ENCODE measurements at places on chromosomes 3 and 15. TPM values are rescaled to one million over a fixed set of nuclear protein-coding genes. Genes with fewer than 3 reads are reported as not detected.

DNA sequence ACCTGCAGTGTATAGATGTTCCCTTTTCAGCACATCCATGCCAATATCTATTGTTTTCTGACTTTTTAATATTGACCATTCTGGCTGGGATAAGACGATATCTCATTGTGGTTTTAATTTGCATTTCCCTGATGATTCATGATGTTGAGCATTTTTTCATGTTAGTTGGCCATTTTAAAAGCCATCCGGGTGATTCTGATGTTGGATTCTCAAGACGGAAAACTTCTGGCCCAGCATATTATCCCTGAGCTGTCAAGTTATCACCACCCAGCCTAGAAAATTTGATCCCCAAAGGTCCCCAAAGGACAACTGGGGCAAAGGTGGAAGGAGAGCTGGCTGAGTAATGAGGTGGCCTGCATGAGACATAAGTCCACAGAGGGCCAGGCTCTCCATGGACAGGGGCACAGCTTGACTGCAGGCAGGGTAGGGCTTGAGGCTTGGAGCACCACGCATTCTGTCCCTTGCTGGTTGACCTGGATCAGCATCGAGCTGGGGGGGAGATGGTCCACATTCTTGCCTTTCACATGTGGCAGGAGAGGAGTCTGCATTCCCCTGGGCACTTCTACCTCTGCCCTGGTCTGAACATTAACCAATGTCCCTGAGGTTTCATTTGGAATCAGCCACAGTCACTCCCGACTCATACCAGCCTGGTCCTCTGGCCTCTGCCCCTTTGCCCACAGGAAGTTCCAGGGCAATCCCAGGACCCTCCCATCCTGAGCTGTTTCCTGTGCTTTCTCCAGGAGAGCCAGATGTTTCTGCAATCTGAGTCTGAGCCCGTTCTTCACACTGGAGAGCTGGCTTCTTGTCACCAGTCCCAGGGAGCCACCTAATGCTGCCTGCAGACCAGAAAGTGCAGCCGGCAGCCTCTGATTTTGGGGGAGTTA lies 69.2 kb downstream of the ISG20 start:
- no peaks in the 10 kb centered on the region for H3K36me3 ChIP-seq
- H3K4me1 ChIP-seq: no peaks in the 10 kb centered on the region
- no peak overlapping the region for H3K4me3 ChIP-seq
- no peaks in the 10 kb centered on the region for H3K27me3 ChIP-seq
- no peak for DNase-seq
- H3K27ac ChIP-seq: no peak overlapping the region

- H3K27me3 ChIP-seq: no peaks in the 10 kb centered on the region
- peak overlapping the region; percentile 82 for H3K4me3 ChIP-seq
- no peak for DNase-seq
- H3K4me1 ChIP-seq: peaks cover 9% of the 10 kb centered on the region
Measured at GRCh38 chr15:78076231-78077052, 1.1 kb downstream of the TBC1D2B start.

GRCh38 chr15:90364251-90364650 lies 12.2 kb downstream of the ZNF774 start:
- DNase-seq: no peak
- H3K4me1 ChIP-seq: peaks cover 22% of the 10 kb centered on the region
- H3K4me3 ChIP-seq: no peak overlapping the region
- peak overlapping the region; percentile 33 for H3K27ac ChIP-seq
- H3K36me3 ChIP-seq: no peaks in the 10 kb centered on the region

DNA sequence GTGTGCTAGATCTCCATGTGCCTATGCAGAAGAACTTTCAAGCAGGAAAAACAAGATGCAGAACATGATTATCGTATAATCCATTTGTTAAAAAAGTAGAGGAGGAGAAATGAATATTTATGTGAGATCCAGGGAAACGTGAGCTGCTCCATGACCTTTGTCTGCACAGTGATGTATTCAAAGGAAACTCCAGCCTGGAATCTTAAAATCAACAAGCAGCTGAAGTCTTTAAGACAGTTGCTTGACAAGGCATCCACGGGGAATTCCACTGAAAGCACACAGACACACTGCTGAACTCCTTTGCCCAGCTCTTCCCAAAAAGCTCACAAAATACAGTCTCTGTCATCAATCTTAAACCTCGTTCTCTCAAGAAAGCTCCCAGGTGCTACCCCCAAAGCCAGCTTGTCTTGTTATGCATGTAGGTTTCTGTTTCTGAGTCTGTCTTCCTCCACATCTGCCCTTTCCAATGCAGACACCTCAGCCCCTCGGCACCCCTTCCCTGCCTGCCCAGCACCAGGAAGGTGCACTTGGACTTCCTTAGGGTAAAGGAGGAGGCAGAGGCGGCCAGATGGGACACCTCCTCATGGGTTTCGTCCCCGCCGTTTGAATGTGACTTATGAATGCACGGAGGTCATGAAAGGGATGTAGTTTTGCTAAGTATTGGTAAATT lies 28.7 kb downstream of the LRRK1 start:
- H3K36me3 ChIP-seq: no peaks in the 10 kb centered on the region
- DNase-seq: no peak
- H3K4me3 ChIP-seq: no peak overlapping the region
- no peaks in the 10 kb centered on the region for H3K27me3 ChIP-seq
- H3K4me1 ChIP-seq: peaks cover 6% of the 10 kb centered on the region

GRCh38 chr15:45168751-45169551 lies 18.8 kb downstream of the SHF start:
- H3K36me3 ChIP-seq: no peaks in the 10 kb centered on the region
- H3K27me3 ChIP-seq: no peaks in the 10 kb centered on the region
- H3K4me3 ChIP-seq: no peak overlapping the region
- H3K4me1 ChIP-seq: peaks cover 15% of the 10 kb centered on the region
- H3K27ac ChIP-seq: no peak overlapping the region

DNA sequence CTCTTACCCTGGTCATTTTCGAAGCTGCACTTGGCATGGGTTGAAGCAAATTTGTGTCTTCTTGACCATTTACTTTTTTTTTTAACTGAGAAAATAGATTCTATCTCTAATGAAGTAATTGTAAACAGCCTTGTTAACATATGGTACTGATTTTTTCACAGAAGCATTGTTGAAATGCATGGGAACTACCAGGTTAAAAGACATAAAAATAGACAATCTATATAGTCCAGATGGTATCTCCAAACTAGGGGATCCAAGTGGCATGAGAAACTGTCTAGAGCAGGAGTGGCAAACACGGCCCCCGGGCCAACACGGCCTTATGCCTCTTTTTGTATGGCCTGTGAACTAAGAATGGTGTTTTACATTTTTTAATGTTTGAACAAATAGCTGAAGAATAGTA lies 41.9 kb downstream of the CACNA1D start:
- no peaks in the 10 kb centered on the region for H3K4me1 ChIP-seq
- H3K27ac ChIP-seq: no peak overlapping the region
- no peak overlapping the region for H3K4me3 ChIP-seq

GRCh38 chr3:191702121-191702520 lies 241.2 kb downstream of the PYDC2 start:
- no peak overlapping the region for H3K4me3 ChIP-seq
- H3K27me3 ChIP-seq: no peaks in the 10 kb centered on the region
- no peaks in the 10 kb centered on the region for H3K36me3 ChIP-seq
- DNase-seq: no peak

- no peak for DNase-seq
- no peaks in the 10 kb centered on the region for H3K27me3 ChIP-seq
- H3K4me3 ChIP-seq: no peak overlapping the region
- no peaks in the 10 kb centered on the region for H3K4me1 ChIP-seq
- H3K36me3 ChIP-seq: no peaks in the 10 kb centered on the region
Measured at GRCh38 chr3:69997631-69998307, 1.8 kb upstream of the SAMMSON start.

DNA sequence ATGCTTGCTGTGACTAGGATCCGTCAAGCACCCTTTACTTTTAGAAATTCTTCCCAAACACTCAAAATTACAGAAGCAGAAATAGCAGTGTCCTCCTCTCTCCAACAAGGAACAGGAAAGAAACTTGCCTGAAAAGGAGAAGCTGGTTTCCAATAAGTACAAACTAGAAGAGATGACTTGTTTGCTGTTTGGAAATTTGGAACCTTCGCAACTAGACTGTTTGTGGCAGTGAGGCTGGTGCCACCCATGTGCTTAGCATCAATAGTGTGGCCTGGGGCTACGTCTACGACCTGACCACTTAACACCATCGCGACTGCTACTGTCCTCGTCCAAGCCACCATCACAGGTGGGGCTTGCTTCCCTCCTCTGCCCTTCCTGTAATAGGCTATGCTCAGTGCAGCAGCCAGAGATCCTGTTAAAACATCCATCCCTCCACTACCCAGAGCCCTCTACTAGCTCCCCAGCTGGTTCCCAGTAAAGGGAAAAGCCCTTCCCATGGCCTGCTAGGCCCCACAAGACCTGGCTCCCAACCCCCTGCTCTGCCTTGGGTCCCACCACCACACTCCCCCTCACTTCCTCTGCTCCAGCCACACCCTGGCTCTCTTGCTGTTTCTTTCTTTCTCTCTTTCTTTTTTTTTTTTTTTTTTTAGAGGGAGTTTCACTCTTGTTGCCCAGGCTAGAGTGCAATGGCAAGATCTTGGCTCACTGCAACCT lies 52.6 kb upstream of the CCR2 start:
- no peaks in the 10 kb centered on the region for H3K4me1 ChIP-seq
- no peaks in the 10 kb centered on the region for H3K27me3 ChIP-seq
- H3K4me3 ChIP-seq: no peak overlapping the region
- DNase-seq: no peak
- H3K27ac ChIP-seq: no peak overlapping the region

GRCh38 chr3:46586738-46587246 lies 20.7 kb upstream of the LRRC2 start:
- no peaks in the 10 kb centered on the region for H3K27me3 ChIP-seq
- no peaks in the 10 kb centered on the region for H3K36me3 ChIP-seq
- no peak overlapping the region for H3K4me3 ChIP-seq
- peaks cover 32% of the 10 kb centered on the region for H3K4me1 ChIP-seq
- DNase-seq: no peak
- H3K27ac ChIP-seq: peak overlapping the region; percentile 93

DNA sequence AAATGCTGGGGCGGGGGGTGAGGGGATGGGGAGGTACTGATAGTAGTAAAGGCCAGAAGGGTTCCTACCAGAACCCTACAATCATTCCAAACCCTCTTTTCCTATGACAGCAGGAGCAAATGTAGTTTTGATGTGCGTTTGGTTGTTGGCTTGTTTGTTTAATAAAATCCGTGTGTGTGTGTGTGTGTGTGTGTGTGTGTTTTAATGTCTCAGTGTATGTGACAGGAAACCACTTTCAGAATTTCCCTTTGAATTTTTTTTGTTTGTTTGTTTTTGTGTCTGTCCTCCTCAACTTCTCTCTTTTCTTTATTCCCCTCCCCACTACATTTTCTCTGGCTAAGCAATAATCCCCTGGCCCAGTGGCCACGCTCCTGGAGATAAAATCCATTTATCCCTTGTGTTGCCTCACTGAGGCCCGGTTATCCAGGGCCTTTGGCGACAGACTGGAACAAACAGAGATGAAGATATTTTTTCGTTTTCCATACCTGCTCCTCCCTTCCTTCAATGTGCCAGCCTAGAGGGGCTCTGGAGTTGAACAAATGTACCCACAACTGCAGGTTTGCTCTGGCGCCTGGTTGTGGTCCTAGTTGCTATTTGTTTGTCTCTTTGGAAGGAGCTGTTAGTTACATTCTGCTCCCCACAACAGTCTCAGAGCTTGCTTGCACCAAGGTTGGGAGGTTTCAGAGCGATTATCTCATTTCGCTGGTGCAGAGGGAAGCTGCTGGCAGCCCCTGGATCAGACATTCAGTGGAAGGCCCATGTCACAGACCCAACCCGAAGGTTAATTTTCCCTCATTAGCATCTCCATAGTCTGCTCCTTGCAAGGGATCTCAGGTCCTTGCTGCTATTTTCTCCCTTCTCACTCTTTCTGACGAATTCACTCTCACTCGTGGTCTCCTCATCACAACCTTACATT lies 17.9 kb downstream of the NR2F2 start:
- H3K36me3 ChIP-seq: no peaks in the 10 kb centered on the region
- no peak for DNase-seq
- no peak overlapping the region for H3K27ac ChIP-seq
- H3K4me3 ChIP-seq: no peak overlapping the region
- H3K4me1 ChIP-seq: no peaks in the 10 kb centered on the region

DNA sequence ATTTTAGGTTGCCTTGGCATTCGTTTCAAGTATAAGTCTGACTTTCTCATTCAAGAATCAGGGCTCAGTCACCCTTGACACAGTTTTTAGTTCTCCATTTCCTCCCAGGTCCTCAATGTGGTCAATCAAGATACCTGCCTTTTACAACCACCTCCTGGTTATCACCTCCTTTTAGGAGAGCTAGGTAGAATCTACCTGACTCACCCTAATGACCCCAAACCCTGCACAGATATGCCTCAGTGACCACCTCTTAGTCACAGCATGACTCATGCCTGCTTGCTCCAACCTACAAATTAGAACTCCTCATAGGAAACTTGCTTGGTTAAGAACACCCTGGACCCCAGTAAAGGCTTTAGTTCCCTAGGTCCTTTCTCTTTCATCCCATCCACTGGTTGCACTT lies 22.5 kb downstream of the DMXL2 start:
- no peaks in the 10 kb centered on the region for H3K36me3 ChIP-seq
- no peak overlapping the region for H3K27ac ChIP-seq

GRCh38 chr3:118548434-118548833 lies 486.2 kb downstream of the IGSF11 start:
- no peaks in the 10 kb centered on the region for H3K27me3 ChIP-seq
- peaks cover 25% of the 10 kb centered on the region for H3K4me1 ChIP-seq
- H3K36me3 ChIP-seq: no peaks in the 10 kb centered on the region
- no peak overlapping the region for H3K4me3 ChIP-seq

GRCh38 chr3:160018959-160019358 lies 30.3 kb downstream of the IL12A start:
- H3K27ac ChIP-seq: no peak overlapping the region
- no peak overlapping the region for H3K4me3 ChIP-seq
- H3K36me3 ChIP-seq: no peaks in the 10 kb centered on the region
- no peaks in the 10 kb centered on the region for H3K27me3 ChIP-seq
- DNase-seq: no peak

DNA sequence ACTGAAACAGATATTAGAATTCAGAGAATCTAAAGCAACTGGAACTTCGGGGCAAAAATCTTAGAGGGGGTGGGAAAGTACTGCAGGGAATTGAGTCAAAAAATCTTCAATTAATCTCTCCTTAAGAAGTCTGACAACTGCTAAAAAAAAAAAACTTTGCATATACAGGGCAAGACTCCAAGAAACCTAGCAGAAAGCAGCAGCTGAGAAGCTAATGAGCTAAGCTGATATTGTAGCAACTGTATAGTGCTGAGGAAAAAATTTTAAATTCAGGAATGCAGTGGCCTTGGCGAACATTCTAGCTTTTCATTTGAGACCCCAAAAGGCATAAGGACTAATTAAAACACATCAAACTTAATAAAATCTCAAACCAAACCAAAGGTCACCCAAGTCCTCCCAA lies 113.6 kb downstream of the SCAPER start:
- no peaks in the 10 kb centered on the region for H3K36me3 ChIP-seq
- H3K27ac ChIP-seq: no peak overlapping the region
- DNase-seq: no peak

DNA sequence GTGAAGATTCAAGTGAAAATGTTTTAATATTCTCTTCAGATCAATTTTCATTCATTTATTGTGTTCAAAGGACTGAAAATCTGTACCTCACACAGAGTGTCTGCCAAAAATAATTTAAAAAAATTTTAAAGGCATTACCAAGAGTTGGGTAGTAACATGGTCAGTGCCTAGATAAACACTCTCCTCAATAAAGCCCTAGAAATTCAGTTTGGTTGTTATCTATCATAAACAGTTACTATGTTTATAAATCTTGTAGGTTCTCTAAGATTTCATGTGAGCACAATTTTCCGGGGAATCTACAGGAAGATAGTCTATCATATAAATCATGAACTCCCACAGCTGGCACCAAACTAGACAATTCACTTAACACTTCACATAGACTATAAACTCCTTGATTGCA lies 128.6 kb downstream of the GSK3B start:
- no peaks in the 10 kb centered on the region for H3K4me1 ChIP-seq
- no peak overlapping the region for H3K27ac ChIP-seq
- H3K4me3 ChIP-seq: no peak overlapping the region
- H3K27me3 ChIP-seq: no peaks in the 10 kb centered on the region

CHRNA7 gene
- total RNA-seq: 0.21 TPM

LRTM1 gene
- not detected for total RNA-seq

HHLA2 gene
- total RNA-seq: 0.91 TPM
